ENCODE measurements at places on chromosomes 2 and 18.

GRCh38 chr2:39228413-39229209 is 15.2 kb downstream of the CDKL4 start:
- no peak for DNase-seq

GRCh38 chr18:27771571-27771970 is 405.4 kb downstream of the CDH2 start:
- no peak for DNase-seq

GRCh38 chr2:32289165-32289999 is 11.7 kb downstream of the YIPF4 start:
- DNase-seq: no peak

DNA sequence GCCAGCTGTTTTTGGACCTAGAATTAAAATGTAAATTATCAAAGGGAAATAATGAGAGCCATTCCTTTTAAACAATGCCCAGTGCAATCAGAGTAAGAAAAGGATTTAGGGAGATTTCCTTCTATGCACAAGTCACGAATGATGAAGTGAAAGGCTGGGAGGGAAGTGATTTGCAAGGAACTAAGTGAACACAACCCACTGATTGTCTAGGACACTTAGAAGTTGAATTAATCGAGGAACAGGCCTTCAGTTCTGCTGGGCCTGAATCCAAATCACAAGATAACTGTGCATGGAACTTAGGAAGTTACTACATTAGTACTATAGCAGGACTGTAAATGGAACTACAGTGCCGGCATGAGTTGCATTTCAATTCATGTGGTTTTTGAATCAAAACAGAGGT is 17.7 kb downstream of the MAP2 start:
- DNase-seq: no peak

DNA sequence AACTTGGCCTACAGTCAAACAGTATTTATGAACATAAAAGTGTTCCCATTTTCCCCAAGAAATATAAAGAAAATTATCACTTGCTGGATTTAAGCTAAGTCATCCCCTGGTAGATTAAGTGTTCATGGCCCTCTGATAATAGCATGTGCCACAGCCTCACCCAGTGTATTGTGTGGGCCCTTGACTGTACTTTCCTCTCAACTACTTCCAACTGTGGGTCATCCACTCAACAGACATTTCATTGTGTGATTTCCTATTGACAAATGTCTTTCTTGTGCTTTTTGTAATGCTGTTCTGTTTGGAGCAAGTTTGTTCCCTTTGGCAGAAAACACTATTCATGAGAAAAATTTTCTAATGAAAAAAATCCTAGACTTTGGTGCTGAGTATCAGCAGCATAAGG is 48.4 kb upstream of the TMEM17 start:
- no peak for DNase-seq

GRCh38 chr2:174778085-174778981 is 14.1 kb upstream of the CHRNA1 start:
- peak; percentile 88 for DNase-seq

GRCh38 chr2:233966388-233966787 is 49.2 kb downstream of the TRPM8 start:
- DNase-seq: no peak

GRCh38 chr2:178016612-178017011 is 56.0 kb downstream of the PDE11A start:
- no peak for DNase-seq

- DNase-seq: no peak
Measured at GRCh38 chr2:1418566-1418965, 5.3 kb downstream of the TPO start.

DNA sequence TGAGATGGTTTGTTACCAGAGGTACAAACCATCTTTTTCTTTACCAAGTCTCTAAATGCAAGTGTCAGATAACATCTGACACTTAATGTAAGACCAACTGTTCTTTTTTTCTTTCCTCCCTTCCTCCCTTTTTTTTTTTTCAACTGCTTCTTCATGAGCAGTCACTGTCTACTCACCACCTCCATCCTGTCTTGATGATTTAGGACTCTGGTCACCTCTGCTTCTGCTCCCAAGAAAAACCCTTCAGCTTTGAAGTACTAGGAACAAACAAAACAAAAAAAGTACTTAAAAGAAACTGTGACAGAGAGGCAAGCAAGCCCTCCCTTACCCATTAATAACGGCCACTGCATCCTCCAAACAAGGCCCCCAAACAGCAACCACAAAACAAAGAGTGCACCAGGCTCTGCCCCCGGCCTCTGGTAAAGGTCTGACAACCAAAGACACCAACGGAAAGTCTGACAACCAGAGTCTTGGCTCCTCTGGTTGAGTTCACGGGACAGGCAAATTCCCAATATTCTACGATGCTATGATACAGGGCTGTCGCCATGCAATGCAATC is 141.0 kb downstream of the ARL4C start:
- no peak for DNase-seq

DNA sequence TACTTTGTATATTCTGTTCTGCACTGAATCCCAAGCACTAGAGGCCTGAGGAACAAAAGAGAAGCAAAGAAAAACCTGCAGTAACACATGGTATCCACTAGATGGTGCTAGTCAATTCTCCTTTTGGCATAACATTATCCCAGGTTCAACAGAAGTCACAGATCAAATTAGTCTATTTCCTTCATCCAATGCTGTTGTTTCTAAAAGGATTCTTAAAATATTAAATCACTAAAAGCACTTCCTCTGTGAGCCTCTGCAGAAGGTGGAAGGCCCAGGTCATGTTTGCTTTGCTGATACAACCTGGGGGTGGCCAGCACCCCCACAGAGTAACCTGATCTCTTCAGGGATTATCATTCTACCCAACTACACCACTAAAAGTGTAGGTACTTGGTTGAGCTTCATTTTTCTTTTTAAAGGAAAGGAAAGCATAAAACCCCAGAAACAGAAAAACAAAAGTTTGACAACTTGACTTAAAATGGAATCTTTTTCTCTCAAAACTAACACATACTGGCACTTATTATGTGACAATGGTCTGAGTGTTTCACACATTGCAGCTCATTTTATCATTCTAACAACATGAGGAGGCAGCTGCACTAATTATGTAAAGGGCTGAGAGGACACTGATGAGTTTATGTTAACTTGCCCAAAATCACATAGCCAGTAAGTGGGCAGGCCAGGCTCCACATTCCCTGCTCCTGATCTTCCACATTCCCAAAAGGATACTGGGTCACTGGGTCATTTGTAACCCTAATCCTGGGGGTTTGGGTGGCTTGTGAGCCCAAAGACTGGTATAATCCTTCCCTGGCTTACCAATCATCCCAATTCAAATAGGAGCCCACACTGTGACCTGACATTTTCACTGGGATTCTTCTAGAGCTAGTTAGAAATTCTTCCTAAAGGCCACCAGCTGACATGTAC is 66.8 kb upstream of the DNER start:
- peak; percentile 50 for DNase-seq

- no peak for DNase-seq
Measured at GRCh38 chr2:115650827-115651226, 1208.4 kb downstream of the DPP10 start.

DNA sequence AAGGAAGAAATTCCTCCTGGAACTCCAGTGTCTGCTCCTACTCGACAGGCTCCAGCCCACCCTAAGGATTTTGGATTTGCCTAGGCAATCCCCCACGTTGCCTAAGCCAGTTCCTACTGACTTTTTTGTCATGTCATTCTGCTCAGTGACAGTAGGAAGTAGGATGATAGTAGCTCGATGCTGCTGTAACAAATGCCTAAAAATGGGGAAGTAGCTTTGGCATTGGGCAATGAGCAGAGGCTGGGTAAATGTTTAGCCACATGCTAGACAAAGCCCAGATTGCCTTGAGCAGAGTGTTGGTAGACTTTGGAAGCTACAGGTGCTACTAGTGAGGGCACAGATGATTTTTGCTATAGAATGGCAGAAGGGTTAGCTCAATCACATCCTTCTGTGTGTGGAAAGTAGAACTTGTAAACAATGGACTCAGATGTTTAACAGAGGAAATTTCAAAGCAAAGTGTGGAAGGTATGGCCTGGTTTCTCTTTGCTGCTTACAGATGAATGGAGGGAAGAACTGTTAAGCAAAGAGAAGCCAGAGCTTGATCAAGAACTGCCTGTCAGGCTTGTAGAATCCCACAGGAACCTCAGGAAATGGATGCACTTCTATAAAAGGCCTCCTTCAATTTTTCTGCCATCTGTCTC is 154.8 kb downstream of the RNF144A start:
- DNase-seq: no peak

GRCh38 chr2:235968616-235969324 is 199.4 kb downstream of the GBX2 start:
- no peak for DNase-seq

DNA sequence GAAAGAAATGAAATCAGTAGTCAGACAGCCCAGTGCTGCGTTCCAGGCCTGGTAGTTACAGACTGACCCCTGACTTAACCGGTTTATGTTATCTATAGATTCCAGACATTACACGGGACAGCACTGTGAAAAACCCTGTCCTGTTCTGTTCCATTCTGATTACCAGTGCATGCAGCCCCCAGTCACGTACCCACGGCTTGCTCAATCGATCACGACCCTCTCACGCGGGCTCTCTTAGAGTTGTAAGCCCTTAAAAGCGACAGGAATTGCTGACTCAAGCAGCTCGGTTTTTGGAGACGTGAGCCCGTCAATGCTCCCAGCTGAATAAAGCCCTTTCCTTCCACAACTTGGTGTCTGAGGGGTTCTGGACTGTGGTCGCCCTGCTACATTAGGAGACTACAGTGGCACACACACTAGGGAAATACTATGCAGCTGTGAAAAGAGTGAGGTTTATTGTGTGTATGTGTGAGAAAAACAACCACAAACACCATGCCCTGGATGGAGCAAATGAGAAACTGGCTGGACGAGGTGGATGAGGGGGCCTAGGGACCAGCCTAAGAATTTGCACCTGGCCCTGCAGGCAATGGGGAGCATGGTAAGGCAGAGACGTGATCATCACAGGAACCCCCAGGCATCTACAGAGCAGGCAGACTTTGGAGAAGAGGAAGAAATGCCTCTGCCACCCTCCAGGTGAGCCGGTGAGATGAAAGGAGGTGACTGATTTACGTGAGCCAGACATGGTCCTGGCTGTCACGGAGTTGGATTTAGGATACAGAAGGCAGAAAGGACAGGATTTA is 49.1 kb upstream of the SEMA4C start:
- DNase-seq: no peak

GRCh38 chr2:48452108-48452507 is 77.8 kb upstream of the STON1 start:
- no peak for DNase-seq

GRCh38 chr2:165776796-165777195 is 17.3 kb downstream of the GALNT3 start:
- no peak for DNase-seq

- DNase-seq: no peak
Measured at GRCh38 chr2:71358931-71359671, 27.5 kb downstream of the ZNF638 start.

- DNase-seq: no peak
Measured at GRCh38 chr18:31880186-31880898, 62.6 kb downstream of the TRAPPC8 start.

GRCh38 chr2:119681203-119681867 is 2.3 kb downstream of the TMEM177 start:
- DNase-seq: no peak

DNA sequence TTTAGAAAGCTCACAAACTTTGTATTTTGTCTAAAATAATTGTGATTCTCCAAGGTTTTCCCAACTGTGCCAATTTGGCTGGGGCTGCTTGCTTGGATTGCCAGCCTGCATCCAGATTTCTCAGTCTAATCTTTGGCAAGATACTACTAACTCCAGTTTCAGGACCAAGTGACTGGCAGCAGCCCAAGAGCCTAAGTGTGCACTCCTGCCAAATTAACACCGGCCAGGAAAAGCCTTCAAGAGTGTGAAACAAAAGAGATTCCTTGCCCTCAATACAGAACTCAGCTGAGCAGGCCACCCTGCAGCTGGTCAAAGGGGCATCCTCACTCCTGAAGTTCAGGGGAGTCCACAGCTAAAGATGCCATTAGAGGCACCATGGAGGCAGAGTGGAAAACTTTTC is 589.0 kb upstream of the ACVR2A start:
- DNase-seq: no peak

DNA sequence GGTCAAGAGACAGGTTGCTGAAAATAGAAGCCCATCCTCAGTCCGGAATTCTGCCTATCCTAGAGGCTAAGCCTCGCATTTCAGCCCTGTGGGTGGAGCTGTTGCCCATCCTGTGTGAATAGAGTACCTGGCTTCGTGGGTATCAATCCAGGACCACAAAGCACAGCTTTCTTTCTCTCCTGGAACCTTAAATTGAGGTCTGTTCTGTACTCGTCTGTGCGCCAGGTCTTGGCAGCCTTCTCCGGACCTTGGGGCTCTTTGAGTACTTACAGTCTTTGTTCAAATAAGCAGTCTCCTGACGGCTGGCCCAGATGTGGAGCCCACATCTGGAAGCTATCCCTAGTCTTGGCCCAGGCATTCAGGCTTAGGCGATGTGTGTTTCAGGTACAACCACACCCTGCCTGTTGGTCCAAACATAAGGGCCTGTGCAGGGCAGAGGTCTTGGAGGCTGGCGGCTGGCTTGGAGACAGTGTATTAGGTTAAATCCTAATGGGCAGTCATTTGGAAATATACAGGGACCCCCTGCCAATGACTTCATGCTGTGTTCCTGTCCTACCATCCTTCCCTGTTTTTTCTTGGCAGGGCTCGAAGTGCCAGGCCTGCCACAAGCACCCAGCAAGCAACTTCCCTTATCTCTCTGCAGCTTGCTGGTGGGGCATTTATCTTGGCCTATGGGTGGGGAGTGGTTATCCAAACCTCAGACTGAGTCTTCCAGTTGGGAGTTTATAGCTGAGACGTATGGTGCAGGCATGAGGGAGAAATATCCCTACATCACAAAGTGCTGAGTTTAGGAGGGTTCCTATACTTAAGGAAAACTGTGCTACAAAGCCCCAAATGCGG is 294.1 kb downstream of the BCL2 start:
- peak; percentile 3 for DNase-seq

GRCh38 chr18:6044773-6045172 is 149.5 kb upstream of the TMEM200C start:
- no peak for DNase-seq

DNA sequence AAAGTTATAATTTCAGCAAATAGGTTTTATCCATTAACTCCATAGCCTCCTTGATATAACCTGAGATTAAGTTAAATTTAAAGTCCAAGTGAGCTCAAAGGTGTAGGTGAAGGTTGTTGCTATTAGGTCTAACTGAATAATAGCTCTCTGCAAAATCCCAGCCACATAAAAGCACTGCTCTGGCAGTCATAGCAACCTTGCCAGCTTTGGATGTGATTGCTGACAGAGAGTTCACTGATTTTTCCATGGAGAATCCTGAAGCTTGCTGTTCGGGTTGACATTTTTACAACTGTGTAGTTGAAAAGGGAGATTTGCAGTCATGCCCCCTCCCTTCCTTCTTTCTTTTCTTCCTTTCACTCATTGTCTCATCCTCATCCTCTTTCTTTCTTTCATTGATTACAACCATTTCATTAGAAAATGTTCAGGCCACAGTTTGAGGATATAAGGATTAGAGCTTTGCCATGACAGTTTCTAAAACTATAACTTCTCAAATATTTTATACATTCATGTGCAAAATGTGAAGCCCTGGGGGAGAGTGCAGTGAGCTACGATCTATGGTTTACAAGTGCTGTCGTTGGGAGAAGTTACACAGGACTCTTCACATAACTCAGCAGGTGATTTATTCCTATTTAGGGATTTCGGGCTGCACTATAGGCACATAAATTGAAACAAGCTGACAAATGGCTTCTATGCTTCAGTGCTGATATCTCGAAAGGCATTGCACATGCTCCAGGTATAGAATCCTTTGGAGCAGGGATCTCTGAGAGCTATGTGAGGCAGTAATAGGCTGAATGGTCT is 193.8 kb downstream of the LRRTM4 start:
- no peak for DNase-seq

GRCh38 chr2:2542966-2543611 is 212.0 kb upstream of the MYT1L start:
- DNase-seq: no peak
